ENCODE measurements at places on chromosomes 16 and 17.

GRCh38 chr16:66491716-66492064 lies 58.2 kb downstream of the TK2 start:
- DNase-seq, result no peak

- DNase-seq, result no peak
Observed at GRCh38 chr16:629833-630248, 944 bp upstream of the WFIKKN1 start.

DNA sequence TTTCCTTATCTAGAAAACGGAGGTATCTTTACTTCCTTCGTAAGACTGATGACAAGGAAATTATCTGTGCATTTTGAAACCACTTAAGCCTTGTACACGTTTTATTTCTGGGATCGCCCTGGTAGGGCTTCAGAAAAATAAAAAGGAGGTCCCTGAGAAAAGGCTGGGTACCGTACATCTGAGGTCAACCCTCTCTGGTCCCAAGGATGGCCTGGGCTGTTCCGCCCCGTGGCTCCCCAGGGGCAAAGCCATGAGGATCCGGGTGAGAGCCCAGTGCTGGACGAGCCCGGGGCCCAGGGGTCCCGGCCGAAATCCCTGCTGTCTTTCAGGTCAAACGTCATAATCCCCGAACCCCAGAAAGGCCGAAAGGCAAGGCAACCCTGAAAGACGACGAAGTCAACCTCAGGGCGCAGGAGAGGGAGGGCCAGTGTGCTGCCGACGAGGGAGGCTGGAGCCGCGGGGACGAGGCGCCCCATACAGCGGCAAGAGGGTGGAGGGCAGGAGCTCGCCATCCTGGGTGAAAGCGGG lies 656 bp upstream of the FUS start:
- no peak for DNase-seq

- DNase-seq, result no peak
Observed at GRCh38 chr16:82452004-82452756, 174.6 kb upstream of the CDH13 start.

DNA sequence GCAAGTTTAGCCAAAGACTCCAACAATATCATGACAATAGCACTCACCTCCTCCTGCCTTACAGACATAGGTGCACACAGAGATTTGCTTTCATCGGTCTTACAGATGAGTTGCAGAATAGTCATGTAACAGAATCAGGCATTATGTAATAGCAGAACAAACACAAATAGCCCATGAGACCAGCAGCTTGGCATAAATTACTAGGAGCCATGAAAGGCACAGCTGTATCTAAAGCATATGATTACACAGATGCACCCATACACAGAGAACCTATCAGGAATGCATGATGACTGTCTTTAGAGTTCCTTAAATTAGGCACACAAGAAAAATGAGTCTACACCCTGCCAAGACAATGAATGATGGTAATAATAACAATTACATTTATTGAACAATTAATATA lies 342.0 kb upstream of the XYLT1 start:
- no peak for DNase-seq

- DNase-seq, result no peak
Observed at GRCh38 chr17:64401244-64401860, 10.7 kb upstream of the PECAM1 start.

- no peak for DNase-seq
Observed at GRCh38 chr17:58755269-58755576, 431 bp upstream of the PPM1E start.

DNA sequence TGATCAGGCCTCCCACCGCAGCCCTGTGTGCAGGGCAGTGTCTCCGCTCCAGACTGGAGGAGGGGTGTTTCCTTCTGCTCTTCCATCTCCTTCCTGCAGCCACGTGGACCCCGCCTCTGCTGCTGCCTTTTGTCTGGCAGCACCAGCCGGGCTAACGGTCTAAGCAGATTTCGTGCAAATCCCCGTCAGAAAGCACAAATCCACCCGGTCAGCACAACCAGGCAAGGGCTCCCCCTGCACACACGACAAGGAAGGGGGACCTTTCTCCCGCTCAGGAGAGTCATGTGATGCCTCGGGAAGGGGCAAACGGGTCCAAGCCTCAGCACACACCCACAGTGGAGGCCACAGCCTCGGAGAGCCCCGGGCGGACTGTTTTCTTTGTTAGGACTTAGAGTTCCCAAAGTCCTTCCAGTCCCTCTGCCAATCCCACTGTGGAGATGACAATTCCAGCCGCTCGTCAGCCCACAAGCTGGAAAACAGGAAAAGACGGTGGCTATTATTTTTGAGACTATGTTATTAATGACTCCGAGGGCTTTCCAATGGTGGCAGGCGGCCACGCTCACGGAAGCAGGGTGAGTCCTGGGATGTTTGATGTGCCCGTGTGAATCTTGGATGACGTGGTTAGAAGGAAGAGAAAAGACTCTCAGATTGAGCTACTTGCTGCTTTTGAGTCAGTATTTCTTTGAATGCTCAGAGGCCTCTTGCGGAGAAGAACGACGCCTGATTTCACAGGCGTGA lies 22.5 kb upstream of the MEAK7 start:
- no peak for DNase-seq

DNA sequence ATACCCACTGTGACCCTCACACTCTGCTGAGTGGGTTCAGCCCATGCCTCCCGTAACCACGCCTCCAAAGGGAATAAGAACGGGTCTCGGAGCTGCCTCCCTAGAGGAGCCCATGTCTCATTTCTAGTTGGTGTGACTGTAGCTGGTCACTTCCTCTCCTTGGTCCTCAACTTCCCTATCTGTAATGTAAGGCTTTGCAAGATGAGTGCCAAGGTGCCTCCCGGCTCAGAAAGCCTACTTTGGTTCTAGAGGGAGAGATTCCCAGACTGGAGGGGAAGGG lies 20.8 kb downstream of the C16orf74 start:
- no peak for DNase-seq

DNA sequence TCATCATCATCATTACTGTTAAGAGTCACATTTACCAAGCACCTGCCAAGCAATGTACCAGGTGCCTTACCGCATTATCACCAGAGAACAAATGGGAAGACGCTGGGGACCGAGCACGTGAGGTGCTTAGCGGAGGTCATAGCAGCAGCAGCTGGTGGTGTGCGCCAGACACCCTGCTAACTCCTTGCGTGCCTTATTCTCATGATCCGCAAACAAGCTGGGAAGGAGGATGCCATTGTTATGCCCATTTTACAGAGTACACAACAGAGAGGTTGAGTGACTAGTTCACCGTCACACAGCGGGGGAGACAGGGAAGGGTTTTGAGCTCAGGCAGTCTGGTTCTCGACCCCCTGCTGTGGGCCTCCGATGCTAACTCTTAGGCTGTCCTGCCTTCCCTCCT lies 7.3 kb downstream of the ATP2A3 start:
- DNase-seq, result no peak

All from fibroblast of skin of scalp (primary cell).